ENCODE measurements at places on chromosomes 3 and 15. TPM values are rescaled to one million over a fixed set of nuclear protein-coding genes. Genes with fewer than 3 reads are reported as not detected.

PAK6 gene
- total RNA-seq = 5.0 TPM

TRPC1 gene
- 73.5 TPM for total RNA-seq

LRRC34 gene
- 13.1 TPM for total RNA-seq

SEMA7A gene
- 30.9 TPM for total RNA-seq

IMPG2 gene
- total RNA-seq = 3.1 TPM

UMPS gene
- total RNA-seq = 24.0 TPM

NEK10 gene
- total RNA-seq = 33.1 TPM

- peak; percentile 64 for DNase-seq
These were observed 63.5 kb downstream of the OTOL1 start for GRCh38 chr3:161560008-161560637.

DNA sequence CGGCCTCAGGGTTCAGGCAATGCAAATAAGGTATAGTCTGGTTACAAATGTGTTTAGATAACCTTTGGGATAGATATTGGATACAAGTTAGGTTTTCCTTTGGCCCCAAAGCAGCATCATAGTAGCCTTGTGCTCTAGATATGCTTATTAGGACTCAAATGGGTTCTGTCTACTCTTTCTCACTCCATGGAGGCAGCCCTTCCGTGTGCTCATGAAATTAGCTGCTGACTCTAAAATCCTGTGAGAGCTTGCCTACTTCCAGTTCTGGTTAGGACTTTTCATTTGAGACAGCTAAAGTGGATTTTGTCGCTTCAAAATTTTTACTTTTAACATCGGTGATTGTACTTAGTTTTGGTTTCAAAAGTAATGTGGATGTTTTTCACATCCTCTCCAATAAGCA is 1.6 kb downstream of the CDV3 start:
- DNase-seq = no peak

DNA sequence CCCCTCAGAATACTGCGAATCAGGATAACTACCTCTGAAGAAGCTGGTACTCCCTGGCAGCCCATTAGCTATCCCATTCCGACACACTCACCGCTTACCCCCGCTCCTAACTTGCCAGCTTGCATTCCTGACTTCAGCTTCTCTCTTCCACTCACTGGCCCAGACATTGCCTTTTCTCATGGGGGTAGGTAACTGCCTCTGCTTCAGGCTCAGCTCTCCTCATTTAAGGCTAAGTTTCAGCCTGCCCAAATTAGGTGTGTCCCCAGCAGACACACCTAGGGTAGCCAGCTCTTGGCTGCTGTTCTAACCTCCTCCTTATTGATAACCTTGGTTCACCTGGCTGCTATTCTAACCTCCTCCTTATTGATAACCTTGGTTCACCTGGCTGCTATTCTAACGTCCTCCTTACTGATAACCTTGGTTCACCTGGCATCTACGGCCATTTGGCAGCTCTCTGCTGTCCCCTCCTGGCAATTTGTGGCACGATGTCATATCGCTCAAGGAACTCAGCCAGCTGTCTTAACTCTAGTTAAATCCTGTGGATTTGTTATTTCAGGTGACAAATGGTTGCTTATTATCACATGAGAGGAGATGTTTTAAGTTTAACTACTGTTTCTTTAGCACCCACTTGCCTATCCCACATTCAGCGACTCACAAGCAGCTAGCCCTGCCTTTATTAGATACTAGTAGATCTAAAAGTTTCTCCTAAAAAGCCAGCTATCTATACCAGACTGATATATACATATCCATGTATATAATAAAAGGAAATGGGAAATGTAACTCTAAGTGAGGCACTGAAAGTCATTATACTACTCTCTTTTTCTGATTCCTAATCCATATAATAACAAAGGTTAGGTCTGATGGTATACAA is 106.5 kb upstream of the ACP3 start:
- DNase-seq = no peak

GRCh38 chr3:2511356-2511755 is 412.7 kb downstream of the CNTN4 start:
- DNase-seq = peak; percentile 96

- DNase-seq = no peak
These were observed 2.6 kb downstream of the ILDR1 start for GRCh38 chr3:122019493-122019892.

DNA sequence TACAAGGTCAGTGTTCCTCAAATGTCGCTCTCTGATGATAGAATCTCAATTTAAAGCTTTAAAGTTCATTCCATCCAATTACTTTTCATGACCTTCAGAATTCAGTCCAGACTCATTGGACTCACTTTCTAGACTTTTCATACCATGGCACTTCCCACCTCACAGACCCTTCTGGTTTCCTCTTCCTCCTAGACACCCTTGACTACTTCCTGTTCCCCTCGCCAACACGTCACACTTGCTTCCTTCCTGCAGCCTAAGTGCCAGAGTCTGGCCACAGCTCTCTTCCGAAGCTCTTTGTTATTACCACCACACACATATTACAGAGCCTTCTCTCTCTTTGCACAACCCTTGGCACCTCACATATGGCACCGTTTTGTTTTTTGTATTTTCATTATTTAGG is 59.1 kb upstream of the UMPS start:
- no peak for DNase-seq

- no peak for DNase-seq
These were observed 63.9 kb upstream of the OSTN start for GRCh38 chr3:191135175-191135574.

DNA sequence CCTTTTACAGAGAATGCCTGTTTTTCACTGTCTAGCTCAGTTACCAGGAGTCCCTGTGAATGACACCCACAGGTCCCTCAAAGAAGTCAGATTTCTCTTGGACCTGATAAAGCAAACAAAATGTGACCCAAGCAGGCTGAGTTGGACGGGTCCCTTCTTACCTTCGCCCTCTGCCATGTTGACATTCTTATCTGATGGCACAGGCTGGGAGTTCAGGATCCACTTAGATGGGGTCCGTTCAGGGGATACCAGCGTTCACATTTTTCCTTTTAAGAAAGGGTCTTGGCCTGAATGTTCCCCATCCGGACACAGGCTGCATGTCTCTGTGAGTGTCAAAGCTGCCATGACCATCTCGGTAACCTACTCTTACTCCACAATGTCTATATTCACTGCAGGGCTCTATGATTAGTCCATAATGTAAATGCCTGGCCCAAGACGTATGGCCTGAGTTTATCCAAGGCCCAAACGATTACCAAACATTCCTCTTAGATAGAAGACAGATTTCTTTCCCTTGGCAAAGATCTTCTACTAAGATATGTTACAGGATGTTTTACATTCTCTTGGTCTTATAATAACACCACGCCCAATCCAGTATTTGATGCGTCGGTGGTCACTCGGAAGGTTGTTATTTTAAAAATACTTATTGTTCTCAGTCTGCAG is 179.1 kb downstream of the THSD4 start:
- no peak for DNase-seq

DNA sequence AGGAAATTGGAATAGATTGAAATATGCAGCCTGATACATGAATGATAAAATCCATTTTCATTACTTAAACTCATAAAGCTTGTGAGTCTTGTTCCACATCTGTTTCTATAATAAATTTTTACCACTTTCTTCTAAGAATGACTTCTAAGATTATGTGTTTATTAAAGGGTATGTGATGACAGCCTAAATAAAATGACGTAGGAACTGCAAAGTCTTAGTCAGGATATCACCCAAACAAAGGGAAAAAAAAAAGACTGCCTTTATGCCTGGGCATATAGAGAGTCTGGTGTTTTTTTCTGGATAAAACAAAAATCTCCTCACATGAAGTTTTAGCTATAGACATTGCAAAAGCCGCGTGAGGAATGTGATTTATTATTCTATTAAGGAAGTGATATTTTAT is 844.0 kb downstream of the DIPK2A start:
- DNase-seq = no peak

DNA sequence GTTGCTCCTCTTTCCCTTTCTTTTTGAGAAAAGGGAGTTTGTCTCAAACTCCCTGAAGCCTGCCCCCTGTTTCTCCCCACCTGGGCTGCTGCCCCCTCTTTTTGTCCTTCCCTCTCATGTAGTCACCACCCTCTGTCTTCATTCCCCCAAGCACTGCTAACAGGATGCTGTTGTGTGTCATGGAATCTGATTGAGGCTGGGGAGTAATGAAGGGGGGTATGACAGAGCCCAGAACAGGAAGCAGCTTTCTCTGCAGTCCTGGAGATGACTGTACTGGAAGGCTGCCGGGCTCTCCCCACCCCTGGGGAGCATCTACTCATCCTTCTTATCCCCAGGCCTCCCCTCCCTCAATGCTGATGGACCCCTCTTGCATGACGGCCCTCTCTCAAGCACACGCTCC is 181.6 kb downstream of the ABHD5 start:
- DNase-seq = no peak

DNA sequence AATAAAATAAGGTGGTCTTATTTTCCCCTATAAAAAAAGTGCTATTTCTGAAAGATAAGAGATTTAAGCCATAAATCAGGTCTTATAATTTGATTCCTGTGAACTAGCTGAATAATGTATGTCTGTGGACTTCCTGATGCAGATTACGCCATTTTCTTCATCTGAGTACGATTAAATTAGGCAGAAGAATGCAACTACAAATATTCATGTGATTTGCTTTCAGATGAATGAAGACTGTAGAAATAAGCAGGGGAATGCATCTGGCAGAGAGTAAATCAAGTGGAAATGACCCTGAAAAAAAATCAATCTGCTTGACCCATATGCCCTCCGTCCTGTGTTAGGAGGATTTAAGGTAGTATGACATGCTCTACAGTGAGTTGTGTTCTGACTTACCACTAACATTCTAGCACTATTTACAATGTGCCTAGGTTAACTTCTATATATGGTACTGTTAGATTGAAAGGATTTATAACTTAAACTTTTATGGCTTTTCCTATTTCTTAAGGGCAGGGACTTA is 14.7 kb downstream of the BNIP2 start:
- no peak for DNase-seq

DNA sequence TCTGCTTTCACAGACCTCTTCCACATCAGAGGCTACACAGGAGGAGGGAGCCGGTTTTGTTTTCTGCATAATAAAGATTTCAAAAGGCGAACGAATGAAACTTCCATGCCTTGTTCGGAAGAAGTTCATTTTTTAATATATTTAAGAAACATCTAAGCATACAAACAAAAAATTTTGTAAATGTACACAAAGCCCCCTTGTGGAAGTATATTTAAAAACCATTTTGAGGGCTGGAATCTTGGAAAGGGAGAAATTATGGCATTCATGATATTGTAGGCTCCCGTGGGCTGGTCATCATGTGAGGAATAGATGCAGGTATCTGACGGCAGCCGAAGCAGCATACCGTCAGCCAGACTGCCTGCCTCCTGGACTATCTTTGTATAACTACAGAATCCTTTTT is 90.4 kb downstream of the MECOM start:
- no peak for DNase-seq

DNA sequence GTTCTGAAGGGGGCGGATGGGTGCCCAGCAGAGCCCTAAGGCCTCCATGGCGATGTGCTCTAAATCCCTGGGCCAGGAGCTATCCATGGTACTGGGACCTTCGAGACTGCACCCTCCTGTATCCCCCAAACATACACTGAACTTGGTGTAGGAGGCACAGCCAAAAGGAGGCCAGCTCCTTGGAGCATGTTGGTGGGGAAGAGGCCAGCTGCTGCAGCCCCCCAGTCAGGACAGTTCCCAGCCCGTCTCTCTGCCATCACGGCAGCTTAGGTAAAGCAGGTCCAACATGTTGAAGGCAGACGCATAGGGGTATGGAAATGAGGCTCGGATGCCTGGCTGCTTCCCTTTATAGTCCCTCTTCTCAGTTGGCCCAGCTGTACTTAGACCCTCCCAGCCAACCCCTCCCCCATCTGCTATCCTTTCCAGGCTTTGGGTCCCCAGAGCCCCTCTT is 1.8 kb downstream of the CAMKV start:
- peak; percentile 84 for DNase-seq

DNA sequence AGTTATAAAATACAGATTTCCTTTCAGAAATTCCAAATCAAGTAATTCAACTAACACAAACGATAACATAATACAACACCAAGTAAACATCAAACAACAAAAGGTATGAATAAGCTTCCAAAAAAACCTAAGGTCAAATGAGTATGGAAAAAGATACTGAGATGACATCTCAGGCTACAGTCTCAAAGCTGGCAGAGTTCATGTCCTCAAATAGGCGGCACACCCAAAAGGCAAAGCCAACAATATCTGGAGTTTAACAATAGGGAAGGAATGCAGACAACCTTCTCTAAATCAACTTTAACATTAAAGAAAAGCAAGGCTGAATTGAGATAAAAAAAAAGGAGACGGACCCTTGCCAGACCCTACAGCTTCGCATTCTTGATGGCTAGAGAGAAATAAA is 346.6 kb downstream of the RSL24D1 start:
- no peak for DNase-seq

GRCh38 chr15:74788683-74789151 is 6.8 kb downstream of the CSK start:
- no peak for DNase-seq
